ENCODE measurements at places on chromosomes 16 and 17.

- DNase-seq, result no peak
Observed at GRCh38 chr17:78133971-78134898, 3.7 kb downstream of the TMC8 start.

GRCh38 chr16:79664407-79664806, 63.9 kb upstream of the MAF start:
- DNase-seq, result no peak

DNA sequence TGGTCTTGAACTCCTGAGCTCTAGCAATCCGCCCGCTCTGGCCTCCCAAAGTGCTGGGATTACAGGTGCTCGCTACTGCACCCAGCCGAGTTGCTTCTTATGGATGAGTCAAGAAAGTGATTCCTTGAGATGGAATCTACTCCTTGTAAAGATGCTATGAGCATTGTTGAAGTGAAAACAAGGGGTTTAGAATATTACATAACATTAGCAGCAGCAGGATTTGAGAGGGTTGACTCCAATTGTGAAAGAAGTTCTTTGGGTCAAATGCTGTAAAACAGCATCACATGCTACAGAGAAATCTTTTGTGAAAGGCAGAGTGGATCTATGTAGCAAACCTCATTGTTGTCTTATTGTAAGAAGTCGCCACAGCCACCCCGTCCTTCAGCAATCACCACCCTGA, 72.7 kb downstream of the NT5M start:
- no peak for DNase-seq

- no peak for DNase-seq
Observed at GRCh38 chr17:80017226-80018010, 18.3 kb downstream of the TBC1D16 start.

DNA sequence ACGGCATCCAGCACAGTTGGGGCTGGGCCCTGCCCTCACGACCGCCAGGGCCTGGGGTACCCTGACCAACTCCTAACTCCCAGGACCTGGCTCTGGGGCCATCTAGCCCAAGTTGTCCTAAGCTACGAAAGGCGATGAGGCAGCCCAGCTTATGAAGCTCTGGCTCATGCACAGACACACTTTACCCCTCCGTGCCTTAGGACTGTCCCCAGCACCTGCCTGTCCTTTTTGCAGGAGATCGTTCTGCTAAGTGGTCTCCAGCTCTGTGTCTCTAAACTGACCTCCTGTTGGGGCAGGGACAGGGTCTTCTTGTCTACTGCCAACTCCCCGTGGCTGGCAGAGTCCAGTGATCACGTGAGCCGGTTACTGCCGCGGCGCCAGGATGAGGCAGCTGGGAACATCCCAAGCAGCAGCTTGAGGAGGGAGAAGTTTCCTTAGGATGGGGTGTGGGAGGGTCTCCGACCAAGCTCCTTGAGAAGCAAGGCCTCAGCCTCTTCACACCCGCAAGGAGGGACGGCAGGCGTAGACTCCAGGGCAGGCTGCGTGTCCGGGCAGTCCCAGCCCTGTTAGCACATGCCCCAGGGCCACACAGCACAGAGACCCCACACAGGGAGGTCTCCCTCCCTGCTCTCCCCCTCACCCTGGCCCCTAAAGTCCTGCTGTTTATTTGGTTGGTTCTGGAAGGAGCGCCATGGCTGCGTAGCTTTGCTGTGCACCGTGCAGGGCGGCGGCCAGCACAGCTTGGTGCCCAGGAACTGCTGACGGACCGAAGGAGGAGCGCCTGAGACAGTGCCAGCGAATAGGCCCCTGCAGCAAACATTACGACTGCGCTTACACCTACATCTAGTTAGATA, 16.4 kb upstream of the METRNL start:
- DNase-seq, result no peak

- no peak for DNase-seq
Observed at GRCh38 chr17:64709481-64709880, 47.4 kb upstream of the SMURF2 start.

DNA sequence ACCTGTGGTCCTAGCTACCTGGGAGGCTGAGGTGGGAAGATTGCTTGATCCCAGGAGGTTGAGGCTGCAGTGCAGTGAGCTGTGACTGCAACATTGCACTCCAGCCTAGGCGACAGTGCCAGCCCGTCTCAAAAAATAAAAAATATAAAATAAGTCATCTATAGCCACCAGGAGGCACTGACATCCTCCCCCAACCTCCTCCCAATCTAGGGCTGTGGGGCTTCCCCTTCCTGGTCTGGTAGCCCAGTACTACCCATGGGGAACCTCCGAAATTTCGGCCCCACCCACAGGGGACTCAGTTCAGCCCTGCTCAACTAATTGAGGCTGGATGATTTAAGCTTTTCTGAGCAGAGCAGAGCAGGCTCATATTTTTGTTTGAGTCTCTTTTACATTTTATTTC, 3.2 kb downstream of the ZSCAN10 start:
- DNase-seq, result no peak

DNA sequence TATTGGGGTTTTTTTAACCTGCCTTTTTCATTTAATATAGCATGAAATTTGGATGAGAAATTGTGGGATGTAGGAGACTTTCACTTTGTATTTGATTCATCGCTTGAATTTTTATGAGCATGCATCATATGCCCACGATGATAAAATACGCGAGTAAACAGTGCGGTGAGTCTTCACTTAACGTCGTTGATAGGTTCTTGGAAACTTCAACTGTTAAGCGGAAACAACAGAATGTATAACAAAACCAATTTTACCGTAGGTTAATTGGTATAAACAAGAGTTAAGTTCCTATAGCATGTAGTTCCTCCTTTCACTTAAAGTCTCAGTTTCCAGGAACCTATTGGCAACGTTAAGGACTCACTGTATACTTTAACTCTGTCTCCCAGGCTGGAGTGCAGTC, 28.7 kb downstream of the MMP15 start:
- DNase-seq, result no peak

DNA sequence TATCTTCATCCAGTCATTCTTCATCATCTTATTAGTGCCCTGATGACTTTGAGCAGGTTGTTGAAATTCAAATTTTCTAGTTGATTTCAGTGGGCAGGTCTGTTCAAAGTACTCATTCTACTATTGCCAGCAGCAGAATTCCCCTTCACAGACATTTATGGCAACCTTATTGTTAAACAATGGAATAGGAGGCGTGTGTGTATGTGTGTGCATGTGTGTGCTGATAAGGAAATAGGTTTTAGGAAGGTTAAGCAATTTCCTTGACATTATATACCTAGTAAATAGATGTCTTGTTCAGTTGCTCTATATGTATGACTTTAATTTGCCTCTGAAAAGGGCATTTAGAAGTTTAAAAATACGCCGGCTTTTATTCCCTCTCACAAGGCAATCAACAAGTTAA, 601.4 kb upstream of the CA10 start:
- no peak for DNase-seq

DNA sequence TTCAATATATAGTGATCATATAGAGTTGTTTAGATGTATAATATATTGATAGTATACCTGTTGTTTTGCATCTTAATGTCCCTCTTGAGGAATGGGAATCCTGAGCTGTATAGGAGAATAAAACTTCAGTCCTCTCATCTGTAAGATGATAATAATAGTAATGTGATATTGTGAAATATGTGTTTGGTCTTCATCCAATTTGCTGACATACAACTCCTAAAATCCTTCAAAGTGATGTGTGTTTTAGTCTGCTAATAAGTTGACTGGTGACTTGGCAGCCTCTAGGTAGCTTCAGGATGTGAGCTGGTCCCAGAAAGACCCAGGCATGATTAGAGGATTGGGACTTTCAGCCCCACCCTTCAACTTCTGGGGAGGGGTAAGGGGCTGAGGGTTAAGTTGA, 22.8 kb upstream of the NFAT5 start:
- DNase-seq, result no peak

- no peak for DNase-seq
Observed at GRCh38 chr16:28162326-28162877, 49.4 kb downstream of the XPO6 start.

GRCh38 chr17:20084621-20085282, 75.6 kb downstream of the SPECC1 start:
- no peak for DNase-seq

DNA sequence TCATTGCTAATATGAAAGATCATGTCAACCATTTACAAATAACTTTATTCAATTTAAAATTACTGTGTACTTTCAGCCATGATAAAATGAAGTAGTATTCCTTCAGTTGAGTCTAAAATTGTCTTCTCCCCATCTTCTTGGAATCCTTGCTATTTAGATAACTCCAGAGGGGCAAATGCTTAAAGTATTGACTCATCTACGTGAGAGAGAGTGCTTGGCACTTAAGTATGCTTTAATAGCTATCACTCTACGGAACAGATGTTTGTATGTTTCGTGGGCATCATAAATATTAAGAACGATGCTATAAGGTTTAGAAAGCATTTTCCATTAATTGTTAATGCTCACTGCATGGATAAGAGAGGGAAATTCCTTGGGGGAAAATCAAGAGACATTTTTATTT, 69.3 kb upstream of the MED13 start:
- no peak for DNase-seq
